ENCODE measurements at places on chromosomes 2 and 18.
A peak's percentile ranks its signal among the peaks of the same experiment; 100 is the strongest.

DNA sequence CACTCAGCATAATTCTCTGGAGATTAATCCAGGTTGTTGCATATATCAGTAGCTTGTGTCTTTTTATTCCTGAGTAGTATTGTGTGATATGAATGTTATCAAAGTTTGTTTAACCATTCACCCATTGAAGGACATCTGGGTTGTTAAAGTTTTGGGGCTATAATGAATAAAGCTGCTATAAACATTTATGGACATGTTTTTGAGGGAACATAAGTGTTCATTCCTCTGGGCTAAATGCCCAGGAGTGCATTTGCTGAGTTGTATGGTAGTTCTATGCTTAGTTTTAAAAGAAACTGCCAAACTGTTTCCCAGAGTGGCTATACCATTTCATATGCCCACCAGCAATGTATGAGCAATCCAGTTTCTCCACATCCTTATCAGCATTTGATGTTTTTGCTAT, 21.8 kb upstream of the KCNJ13 start:
- DNase-seq, result no peak

DNA sequence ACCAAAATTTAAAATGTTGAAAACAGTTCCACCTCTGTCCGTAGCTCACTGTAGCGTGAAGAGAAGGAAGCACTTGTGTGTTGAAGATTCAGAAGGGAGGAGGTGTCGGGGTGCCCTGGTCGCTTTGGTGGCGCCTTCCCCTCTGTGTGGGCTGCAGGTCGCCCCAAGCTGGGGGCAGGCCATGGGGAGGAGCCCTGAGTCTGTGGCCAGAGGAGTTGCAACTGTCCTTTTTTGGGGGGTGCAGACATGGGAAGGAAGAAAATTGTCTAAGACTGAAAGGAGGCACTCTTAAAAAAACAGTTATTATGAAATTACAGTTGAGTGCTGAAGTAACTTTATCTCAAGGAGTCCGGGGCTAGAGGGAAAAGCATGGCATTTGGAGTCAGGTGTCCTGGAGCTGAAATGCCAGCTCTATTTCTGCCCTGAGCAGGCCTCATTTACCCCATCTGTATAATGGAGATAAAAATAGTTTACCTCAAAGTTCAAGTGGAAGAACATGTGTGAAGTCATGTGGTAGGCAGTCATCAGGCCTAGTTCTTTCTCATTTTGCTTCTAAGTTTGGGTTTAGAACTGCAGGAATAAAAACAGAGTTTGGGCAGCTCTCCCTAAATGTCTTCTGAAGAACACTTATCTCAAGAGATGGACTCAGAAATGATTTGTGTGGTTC, 82.1 kb downstream of the RNF144A start:
- no peak for DNase-seq

DNA sequence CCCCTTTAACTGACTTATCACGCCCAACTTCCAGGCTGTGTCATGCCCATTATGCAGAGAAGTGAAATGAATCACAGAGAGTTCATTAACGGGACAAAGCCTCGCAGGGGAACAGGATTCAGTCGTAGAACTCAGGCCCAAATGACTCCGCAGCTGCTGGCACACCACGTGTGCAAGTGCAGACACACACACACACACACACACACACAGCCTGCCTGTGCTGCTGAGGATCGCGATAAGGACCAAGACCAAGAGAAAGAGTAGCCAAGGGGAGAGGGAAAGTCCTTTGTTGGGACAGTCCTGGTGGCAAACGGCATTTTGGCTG, 90.0 kb upstream of the TAF1B start:
- peak; percentile 34 for DNase-seq

DNA sequence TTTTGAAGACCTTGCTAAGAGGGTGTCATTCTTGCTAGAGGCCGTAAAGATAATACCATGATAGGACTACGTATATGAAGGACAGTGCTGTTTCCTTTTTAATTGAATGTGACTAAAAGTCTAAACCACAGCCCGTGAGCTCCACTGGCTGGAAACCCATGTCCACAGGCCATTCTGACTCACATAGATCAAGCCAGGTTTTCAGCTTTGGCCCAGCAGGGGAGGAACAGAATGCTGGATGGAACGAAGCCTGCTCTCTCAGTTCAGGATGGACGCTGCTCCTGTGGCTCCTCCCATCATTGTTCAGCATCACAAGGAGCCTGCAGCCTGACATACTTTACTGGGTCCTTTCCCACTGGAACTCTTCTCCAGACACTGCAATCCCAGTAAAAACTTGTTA, 47.6 kb downstream of the ALPK2 start:
- DNase-seq, result peak; percentile 83

GRCh38 chr2:219661955-219662395, 34.5 kb downstream of the SLC4A3 start:
- peak; percentile 75 for DNase-seq

DNA sequence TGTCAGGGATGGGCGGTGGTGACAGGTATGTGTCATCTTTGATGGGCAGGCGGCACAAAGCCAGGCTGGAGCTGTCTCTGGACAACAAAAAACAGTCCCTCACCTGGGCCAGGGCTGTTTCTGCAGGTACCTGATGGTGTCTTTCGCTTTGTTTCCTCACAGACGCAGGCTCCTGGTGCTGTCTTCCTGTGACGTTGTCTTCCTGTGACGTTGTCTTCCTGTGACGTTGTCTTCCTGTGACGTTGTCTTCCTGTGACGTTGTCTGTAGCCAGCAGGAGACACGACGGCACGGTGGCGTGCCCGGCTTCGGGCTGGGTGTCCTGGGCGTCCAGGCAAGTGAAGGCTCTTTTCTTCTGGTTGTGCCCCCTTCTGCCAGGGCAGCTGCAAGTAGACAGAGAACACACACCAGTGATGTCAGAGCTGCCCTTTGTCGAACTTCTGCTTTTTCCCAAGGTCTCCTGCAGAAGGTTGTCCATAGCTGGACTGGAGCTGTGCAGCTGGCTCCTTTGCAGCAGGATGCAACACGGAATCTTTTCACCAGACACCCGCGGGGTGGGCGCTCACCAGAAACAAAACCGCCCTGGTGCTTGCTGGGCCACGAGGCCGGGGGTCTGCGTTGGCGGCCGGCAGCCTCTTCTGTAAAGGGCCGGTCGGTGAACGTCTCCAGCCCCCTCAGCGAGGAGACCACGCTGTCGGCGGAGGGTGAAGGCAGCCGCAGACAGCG, 21.1 kb downstream of the GPR35 start:
- DNase-seq, result no peak

GRCh38 chr2:220011859-220012258, 384.4 kb downstream of the SLC4A3 start:
- DNase-seq, result no peak

GRCh38 chr18:36411745-36412168, 114.2 kb downstream of the FHOD3 start:
- DNase-seq, result peak; percentile 88

DNA sequence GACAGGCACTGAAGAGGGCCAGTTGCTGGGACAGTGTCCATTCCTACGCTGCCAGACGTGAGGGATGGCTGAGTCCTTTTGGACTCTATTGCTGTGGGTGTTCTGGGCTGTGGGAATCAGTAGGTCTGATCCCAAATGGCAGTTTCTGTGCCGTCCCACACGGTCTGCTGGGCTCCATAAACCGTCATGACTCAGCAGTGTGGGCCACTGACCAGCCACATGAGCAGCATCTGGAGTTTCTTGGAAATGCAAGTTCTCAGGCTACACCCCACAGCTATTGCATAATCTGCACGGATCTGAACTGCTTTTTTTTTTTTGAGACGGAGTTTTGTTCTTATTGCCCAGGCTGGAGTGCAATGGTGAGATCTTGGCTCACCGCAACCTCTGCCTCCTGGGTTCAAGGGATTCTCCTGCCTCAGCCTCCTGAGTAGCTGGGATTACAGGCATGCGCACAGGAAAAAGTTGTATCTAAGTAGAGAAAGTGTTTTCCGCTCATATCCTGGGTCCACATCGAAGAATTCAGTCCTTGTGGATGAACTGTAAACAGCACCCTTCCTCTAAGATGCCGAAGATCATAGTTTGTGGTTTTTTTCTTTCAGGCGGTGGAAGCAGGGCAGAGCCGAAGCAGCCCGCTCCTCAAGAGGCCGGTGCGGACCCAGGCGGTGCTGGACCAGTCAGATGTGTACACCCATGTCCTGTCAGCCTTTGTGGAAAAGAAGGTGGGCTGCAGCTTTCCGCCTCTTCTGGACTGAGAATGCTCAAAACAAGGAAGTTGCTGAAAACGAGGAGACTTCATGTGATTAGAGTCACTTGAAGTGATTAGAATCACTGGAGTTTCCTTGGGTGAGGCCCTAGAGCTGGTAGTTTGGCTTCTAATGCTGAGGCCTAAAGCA, 25.5 kb downstream of the RMC1 start:
- peak; percentile 15 for DNase-seq

GRCh38 chr18:8681196-8681595, 24.2 kb upstream of the MTCL1 start:
- no peak for DNase-seq

- no peak for DNase-seq
These were observed 156.1 kb downstream of the MSH2 start for GRCh38 chr2:47558768-47559684.

DNA sequence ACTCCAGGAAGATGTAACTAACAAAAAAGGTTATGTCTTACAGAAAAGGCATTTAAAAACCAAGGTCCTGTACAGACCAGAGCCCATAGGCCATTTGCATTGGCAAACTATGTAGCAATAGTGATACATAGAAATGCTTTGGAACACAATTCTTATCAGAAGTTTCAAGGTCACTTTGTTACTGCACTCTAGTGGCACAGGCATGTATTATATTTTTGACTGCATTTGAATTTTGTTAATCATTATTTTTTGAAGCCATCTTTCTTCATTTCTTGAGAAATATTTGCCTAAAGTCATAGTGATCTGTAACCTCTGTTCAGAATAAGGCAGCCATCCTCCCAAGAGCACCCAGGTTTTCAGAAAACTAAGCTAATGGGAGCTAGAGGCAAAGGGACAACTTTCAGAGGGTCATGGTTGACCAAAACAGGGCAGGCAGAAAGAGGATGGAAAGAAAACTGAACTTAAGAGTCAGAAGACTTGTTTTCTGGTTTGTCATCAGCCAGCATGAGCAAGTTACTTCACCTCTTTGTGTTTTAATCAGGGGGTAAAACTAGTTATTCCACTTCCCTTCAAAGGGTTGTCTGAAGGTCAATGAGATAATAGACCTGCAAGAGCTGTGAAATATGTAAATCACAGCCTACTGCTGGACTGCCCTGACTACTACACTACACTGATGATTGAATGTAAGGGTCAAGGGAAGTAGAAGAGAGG, 41.5 kb downstream of the SLC38A11 start:
- DNase-seq, result peak; percentile 66

- no peak for DNase-seq
These were observed 131.7 kb upstream of the PDE1A start for GRCh38 chr2:182558564-182558963.

DNA sequence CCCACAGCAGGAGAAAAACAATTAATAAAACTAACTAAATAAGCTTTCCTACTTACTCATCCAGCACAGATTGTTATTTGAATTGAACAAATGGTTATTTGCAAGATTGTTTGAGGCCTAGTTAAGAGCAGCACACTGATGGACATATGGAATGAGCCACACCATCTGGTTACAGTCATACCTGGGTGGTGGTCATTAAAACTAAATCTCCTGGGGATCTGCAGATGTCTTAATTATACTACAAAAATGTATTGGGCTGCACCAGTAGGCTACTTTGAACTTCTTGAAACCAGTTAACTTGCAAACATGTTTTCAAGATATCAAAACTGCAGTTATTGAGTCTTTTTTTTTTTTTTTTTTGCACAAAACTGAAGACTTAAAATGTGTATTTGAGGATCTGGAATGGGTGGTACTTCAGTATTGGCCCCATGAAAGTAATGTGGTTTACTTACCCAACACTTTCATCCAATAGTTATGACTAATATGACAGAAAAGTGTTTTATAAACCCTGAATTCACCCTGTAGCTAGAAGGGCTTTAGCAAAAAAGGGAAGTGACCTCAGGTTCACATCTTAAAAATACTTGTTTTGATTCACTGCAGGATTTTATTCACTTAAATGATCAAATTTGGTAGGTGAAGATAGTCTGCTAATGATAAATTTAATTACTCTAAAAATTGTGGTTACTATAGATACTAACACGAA, 10.8 kb downstream of the AGFG1 start:
- no peak for DNase-seq

- DNase-seq, result peak; percentile 35
These were observed 50.9 kb upstream of the PDE1A start for GRCh38 chr2:182477774-182478173.

DNA sequence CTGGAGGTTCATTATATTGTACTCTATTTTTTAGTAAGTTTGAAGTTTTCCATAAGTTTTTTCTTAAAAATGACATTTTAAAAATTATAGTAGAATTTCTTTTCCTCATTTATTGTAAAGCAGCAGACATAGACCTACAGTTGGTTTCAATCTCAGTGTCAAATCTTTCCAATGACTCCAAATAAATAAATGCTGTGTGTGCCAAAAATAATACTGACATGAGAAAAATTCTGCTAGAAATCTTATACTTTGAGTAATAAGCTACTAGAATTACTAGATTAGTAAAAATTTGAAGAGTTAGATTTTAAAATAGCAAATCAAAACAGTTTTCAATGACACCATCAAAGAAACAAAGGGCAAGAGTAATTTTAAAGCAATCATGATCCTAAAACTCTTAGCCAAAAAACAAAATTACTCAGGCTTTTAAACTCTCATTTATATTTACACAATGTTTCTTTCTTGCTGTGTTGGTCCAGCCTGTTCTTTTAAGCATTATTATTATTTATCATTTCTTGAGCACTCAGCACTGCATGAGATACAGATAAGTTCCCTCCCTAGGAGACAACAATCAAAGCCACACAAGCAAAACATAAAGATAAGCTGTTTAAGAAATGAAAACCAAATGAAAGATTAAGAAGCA, 8.3 kb upstream of the KANSL1L start:
- DNase-seq, result peak; percentile 24

- DNase-seq, result no peak
These were observed 39.2 kb downstream of the ARHGEF4 start for GRCh38 chr2:130875935-130876334.

DNA sequence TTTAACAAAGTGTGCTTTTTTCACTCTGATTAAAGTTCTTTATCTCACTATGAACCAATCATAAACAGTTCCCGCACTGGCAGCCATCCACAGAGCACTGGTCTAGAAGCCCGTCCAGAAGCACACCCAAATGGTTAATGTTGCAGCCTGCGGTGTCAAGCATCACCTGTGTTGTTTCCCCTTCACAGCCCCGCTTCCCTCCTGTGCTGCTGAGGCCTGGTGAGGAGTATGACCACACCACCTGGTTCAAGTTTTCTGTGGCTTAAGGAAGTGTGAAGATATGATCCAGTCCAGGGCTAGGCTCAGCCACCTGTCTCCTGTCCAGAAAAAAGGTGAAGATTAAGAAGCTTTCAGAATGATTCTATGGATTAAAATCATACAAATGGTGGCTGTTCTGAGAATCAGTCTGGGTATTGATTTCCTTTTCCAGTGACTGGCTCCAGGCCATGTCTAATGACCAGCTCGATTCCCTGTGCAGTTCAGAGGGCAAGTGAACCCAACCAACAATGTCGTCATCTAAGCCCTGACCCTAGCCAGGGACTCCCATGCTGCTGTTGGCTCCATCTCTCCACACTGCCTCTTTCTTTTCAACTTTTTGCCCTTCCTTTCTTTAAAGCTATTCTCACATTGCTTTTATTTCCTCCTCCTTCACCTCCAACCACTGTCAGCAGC, 17.7 kb downstream of the SRSF7 start:
- no peak for DNase-seq

- peak; percentile 56 for DNase-seq
These were observed 1.1 kb downstream of the VAMP8 start for GRCh38 chr2:85578243-85579180.

GRCh38 chr2:170145675-170146432, 32.1 kb upstream of the MYO3B start:
- no peak for DNase-seq

GRCh38 chr2:101989740-101990460, 1.9 kb upstream of the IL1R2 start:
- DNase-seq, result no peak

GRCh38 chr2:53753041-53753440, 14.6 kb upstream of the CHAC2 start:
- no peak for DNase-seq
